Left lobe of liver (tissue), 2 donors: ENCODE measurements at places on chromosomes 2 and 18.

- DNase-seq: no peak
These were observed 241.8 kb downstream of the CPS1 start for GRCh38 chr2:210798180-210798579.

GRCh38 chr2:37570773-37571586 lies 100.5 kb downstream of the CDC42EP3 start:
- DNase-seq: no peak

- DNase-seq: no peak
These were observed 403.2 kb downstream of the THSD7B start for GRCh38 chr2:137168552-137168951.

DNA sequence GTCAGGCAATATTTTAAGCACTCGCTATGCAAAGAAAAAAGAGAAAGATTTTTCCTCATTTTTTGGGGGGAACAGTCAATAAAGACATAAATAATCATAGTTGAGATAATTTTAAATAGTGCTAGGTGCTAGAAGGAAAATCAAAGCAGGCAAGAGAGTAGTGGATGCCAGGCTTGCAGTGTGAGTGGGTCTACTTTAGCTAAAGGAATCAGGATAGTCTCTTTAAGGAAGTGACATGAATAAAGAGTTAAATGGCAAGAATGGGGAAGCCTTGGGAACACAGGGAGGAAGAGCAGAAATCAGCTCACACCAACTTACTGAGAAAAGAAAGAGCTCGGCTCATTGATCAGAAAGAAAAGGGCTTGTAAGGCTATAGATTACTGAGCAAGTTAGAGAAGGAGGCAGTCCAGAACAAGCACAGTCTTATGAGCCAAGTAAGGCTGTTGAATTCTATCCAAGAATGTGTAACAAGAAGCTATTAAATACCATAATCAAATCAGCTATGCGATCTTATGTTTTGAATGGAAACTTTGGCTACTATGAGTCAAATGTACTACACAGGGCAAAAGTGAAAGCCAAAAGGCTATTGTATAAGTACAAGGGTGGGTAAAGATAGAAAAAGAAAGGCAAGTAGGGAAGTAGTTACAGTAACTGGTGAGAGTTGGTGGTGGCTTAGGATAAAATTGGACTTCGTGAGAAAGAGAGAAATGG lies 833.8 kb upstream of the PIK3C3 start:
- DNase-seq: no peak

DNA sequence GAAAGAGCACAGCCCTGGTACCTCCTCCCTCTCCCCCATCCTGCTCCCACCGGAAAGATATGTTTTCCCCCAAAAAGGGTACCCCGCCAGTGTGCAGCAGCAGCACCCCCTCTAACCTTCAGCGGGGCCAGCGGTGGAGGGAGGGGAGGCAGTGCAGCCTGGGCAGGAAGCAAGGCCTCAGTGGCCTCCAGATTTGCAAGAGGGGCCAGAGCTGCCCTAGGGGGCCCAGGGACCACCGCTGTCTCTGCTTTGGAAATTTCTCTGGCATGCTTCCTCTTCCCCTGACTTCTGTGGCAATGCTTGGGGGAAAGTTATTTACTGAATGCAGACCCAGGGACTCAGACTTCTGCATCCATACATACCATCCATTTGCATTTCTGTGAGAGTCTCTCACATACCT lies 111.5 kb downstream of the KLHL29 start:
- no peak for DNase-seq

GRCh38 chr18:33916200-33916599 lies 308.5 kb downstream of the NOL4 start:
- no peak for DNase-seq

GRCh38 chr2:172249334-172249733 lies 146.6 kb upstream of the DLX2 start:
- no peak for DNase-seq

GRCh38 chr2:86160156-86160952 lies 34.9 kb downstream of the IMMT start:
- DNase-seq: no peak

GRCh38 chr2:69171116-69171896 lies 158.3 kb downstream of the ANTXR1 start:
- DNase-seq: no peak

GRCh38 chr2:192072778-192073177 lies 122.0 kb downstream of the TMEFF2 start:
- no peak for DNase-seq

GRCh38 chr2:94970353-94970752 lies 55.2 kb upstream of the MAL start:
- DNase-seq: no peak

- DNase-seq: no peak
These were observed at the start of gene FIGLA for GRCh38 chr2:70790136-70790828. TSS of gene FIGLA (minus strand) at chr2:70790643. CDS start at chr2:70790638, 5 bp downstream.

- no peak for DNase-seq
These were observed 147.2 kb upstream of the TWIST2 start for GRCh38 chr2:238700506-238701340.
